ENCODE measurements at places on chromosomes 3 and 15.

DNA sequence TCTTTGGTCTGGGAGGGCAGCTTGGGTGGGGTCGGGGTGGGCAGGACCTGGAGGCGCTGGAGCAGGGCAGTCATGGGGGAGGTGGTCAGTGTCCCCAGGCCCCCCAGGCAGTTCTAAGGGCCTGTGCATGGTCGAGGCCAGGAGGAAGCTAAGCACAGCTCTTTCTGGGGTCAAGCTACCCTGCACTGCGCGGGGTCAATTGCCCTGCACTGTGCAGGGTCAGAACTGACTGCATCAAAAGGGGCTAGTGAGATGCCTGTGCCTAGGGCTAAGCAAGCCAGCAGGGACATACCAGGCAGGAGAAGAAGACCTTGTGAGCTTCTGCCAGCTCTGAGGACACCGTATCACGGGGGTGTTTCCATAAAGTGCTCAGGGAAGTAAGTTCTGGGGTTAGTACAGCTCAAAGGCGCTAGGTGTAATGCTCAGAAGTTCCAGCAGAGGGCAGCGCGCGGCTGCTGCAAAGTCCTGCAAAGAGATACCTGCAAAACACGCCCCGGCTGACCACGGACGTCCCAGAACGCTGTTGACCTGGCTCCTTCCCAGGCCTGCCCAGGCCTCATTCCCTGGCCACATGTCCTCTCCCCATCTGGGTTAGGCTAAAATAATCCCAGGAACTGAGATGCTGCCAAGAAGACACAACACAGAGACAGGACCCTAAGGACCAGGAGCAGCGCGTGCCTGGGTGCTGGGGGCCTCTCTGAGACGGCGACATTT, 18.8 kb upstream of the IQSEC1 start:
- peak; percentile 83 for DNase-seq

- no peak for DNase-seq
These were observed 41.1 kb upstream of the APH1B start for GRCh38 chr15:63236272-63236671.

GRCh38 chr3:36864180-36865053, 80.4 kb downstream of the TRANK1 start:
- DNase-seq: no peak

- DNase-seq: no peak
These were observed 6.9 kb upstream of the CFAP20DC start for GRCh38 chr3:59056706-59057105.

GRCh38 chr3:150286390-150287147, 121.5 kb upstream of the TSC22D2 start:
- DNase-seq: no peak

- DNase-seq: no peak
These were observed 2.5 kb downstream of the SUMF1 start for GRCh38 chr3:4464576-4464975.

- no peak for DNase-seq
These were observed 44.3 kb downstream of the ATP2B2 start for GRCh38 chr3:10460951-10461545.

- DNase-seq: no peak
These were observed 28.3 kb downstream of the EHHADH start for GRCh38 chr3:185225523-185225922.

GRCh38 chr15:37037071-37037655, 63.2 kb downstream of the MEIS2 start:
- DNase-seq: no peak

DNA sequence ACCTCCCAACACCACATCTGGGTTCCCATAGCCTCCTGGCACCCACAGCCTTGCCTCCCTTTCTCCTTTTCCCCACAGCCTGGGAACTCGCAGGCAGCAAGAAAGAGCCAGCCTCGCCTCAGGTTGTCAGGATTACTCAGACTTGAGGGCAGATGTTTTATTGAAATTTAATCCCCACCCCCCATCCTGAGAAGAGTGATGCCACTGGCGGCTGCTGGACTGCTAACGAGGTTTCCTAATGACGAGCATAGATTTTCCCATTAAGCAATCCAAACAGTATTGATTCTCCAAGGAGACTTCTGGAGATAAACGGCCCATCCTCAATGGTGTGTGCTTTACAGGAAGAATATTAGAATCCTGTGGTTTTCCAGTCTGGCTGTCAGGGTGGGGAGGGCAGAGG, 13.7 kb downstream of the SHF start:
- no peak for DNase-seq

- no peak for DNase-seq
These were observed 29.7 kb upstream of the NR2F2 start for GRCh38 chr15:96300836-96301235.

DNA sequence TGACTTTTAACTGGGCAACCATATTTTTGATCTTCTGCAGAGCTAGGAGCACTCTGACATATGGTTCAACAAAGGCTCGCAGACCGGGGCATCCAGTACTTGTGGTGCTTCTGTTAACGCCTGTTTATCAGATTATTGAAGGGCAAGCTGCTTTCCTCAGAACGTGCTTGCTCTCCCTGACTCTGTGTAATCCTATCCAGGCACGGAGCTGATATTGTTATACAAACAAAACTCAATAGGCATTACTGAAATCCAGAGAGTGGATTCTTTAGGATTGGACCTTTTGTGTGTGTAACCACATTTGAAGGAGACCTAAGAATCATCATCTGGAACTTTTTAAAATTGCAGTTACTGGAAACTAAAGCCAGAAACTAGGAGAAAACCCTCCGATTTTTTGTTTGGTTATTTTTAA, 246.5 kb downstream of the PTPRG start:
- no peak for DNase-seq

DNA sequence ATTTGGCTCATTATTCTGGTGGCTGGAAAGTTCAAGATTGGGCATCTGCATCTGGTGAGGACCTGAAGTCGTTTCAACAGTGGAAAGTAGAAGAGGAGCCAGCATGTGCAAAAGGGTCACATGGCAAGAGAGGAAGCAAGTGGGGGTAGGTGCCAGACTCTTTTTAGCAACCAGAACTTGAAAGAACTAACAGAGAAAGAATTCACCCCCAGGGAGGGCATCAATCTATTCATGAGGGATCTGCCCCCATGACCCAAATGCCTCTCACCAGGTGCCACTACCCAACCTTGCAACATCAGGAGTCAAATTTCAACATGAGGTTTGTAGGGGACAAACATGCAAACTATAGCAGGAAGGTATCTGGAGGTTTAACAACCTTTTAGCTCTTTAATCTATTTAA, 10.3 kb upstream of the RYK start:
- no peak for DNase-seq

GRCh38 chr15:81068516-81068915, 65.6 kb upstream of the CFAP161 start:
- DNase-seq: no peak

DNA sequence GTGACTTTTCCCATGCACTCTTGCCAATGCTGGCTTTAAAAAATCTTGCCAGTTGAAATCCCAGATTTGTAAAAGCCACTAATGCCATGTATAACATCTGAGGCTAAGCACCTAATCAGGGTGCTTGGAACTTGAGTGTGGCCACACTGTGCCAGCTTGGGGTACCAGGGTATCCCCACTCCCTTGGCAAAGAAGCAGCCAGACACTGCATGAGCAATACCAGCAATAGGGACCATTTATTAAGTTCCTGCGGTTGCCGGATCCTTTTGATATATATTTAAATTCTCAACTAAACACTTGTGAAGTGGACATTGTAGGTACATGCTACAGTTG, 2.2 kb upstream of the RHCG start:
- no peak for DNase-seq

DNA sequence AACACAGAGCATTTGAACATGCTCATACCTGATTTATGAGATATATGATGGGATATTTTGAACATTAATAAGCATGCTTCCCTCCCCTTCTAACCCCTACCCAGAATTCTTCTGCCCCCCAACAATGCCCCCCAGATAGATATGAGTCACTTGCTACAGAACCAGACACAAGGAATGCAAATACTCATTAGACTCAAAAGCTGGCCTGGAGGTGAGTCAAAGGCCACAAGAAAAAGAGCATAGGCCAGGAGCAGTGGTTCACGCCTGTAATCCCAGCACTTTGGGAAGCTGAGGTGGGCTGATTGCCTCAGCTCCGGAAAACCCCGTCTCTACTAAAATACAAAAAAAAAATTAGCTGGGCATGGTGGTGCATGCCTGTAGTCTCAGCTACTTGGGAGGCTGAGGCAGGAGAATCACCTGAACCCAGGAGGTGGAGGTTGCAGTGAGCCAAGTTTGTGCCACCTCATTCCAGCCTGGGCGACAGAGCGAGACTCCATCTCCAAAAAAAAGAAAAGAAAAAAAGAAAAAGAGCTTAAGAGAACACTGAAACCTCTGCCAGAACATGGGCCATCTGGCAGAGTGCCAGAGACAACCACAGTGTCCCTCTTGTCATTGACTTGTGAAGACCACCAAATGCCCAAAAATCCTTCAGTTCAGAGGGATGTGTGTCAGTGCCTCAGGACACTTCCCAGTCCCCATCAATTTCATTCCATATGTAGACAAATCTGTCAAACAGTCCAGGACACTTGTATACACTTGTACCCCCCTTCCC, 3.9 kb upstream of the SH3GL3 start:
- DNase-seq: no peak

- no peak for DNase-seq
These were observed 4.4 kb upstream of the BAHD1 start for GRCh38 chr15:40436116-40436891.

GRCh38 chr15:81182756-81183438, 13.8 kb upstream of the IL16 start:
- DNase-seq: no peak

DNA sequence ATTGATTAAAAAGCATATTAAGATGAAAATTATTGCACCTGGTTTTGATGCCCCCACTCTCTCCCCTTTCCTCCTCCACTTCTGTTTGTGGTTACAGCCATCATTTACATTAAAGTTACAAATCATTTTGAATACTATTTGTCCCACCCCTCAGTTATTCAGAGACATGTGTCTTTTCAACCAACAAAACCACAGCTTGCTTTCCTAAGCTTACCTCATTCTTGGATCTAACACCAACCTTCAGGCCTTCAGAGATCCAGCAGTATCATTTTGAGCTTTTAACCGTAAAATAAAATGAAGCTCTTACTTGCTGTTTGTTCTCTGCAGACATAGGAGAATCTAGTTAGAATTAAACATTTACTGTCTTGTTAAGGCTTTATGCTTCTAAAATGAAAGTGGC, 4.7 kb downstream of the PXYLP1 start:
- no peak for DNase-seq

DNA sequence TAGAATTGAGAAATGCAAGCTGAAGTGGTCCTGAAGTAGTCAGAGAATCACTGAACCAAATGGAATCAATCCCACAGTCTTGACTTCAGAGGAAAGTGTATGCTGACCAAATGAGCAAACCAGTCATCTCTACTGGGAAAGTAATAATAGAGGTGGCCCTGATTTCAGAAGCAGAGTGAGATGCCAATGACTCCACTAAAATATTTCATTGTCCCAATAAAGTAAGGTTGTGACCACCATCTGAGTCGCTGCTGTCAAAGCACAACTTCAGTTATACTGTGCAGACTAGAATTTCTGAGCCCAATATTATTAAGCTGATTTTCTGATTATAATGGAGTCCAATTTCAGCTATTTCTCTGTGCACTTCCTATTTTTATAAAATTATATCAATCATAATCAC, 334.4 kb upstream of the THBS1 start:
- no peak for DNase-seq

- no peak for DNase-seq
These were observed 77.1 kb upstream of the PRTG start for GRCh38 chr15:55820043-55820442.

DNA sequence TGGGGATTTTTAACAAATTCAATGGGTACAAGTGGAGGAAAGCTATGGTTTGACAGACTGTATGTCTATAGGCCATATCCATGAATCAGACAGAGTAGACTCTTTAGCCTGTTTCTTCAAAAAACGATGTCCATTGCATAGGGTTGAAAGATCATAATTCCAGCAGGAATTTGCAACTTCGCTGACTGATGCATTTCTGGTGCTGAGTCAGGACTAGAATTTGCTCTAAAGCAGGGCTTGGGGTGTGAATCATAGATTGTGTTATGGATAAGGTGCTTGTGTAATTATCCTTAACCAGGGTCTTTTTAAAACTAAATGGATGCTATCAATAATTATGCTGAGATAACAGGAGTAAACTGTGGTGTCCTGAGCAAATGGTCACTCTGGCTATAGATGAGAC, 200.4 kb upstream of the TBC1D5 start:
- no peak for DNase-seq

DNA sequence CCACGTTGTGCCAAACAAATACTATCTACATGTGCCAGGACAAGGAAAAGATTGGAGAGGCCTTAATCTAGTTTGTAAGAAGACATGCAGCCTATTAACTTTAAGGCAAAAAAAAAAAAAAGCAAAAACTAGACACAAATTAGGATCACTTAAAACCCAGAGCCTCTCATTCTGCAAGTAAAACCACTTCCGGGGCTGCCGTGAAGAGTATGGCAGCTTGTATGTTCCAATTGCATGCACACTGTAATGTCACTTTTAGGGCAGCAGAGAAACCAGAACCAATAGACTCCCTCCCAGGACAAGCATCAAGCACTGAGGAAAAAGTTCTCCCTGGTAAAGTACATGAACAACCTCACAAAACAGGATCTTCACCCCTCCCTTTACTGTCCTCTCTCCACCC, 70.6 kb downstream of the RSL24D1 start:
- no peak for DNase-seq

DNA sequence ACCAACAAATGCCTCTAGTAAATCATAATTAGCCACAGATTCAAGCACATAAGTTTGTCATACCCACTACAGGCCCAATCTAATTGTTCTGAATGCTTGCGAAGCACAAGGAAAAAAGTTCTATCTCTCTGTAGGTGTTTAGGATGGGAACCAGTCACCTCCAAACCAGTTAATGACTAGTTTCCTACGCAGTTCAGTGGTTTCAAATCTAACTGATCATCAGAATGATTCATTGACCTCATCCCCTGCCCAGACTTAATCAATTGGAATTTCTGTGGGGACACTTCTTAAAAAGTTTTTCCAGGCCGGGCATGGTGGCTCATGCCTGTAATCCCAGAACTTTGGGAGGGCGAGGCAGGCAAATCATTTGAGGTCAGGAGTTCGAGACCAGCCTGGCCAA, 24.3 kb upstream of the MASP1 start:
- DNase-seq: no peak

- DNase-seq: no peak
These were observed 100.7 kb downstream of the TIGIT start for GRCh38 chr3:114394551-114394950.

DNA sequence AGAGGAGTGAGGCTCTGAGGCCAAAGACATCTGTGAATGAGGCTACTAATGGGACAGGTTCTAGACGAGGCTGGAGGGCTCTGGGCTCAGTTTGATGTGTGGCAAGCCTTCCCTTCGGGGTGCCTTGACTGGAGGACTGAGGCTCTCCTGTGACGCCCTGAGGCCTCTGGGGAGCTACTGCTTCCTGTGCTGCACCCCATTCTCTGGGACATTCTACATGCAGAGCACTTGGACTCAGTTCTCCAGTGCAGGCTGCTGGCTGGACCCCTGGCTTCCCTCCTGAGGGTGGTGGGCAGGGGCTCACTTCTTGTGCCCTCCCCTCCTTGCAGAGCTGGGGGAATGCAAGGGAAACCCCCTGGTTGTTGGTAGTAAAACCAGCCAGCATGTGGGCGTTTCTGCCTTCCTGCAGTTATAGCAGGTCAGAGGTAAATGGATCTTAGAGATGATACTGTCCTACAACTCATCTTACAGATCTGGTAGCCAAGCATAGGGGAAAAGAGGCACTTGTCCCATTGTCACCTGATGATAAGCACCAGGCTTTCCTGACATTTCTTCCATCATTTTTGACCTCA, 133.3 kb downstream of the CHDH start:
- DNase-seq: no peak

Data from CD4-positive, alpha-beta T cell treated with Interferon alpha-2 for 1 hour (primary cell).